Psoas muscle (tissue), 8 donors: ENCODE measurements at places on chromosomes 16 and 17. TPM values are rescaled to one million over a fixed set of nuclear protein-coding genes. Genes with fewer than 3 reads are reported as not detected.

TVP23A gene
- not detected for total RNA-seq

RNF157 gene
- total RNA-seq, result 76.5 TPM

RPL26 gene
- total RNA-seq, result 994 TPM

KIF2B gene
- not detected for total RNA-seq

PRSS21 gene
- not detected for total RNA-seq

KRT31 gene
- total RNA-seq, result 4.6 TPM

FNDC8 gene
- not detected for total RNA-seq

PLXDC1 gene
- total RNA-seq, result 9.2 TPM

DHRS7C gene
- total RNA-seq, result 41.8 TPM

EVI2A gene
- 0.50 TPM for total RNA-seq

ZG16 gene
- not detected for total RNA-seq

BCL6B gene
- total RNA-seq, result 6.1 TPM

GP1BA gene
- 0.10 TPM for total RNA-seq

HEATR3 gene
- 20.9 TPM for total RNA-seq

HID1 gene
- 2.9 TPM for total RNA-seq
